Stimulated activated CD4-positive, alpha-beta T cell treated with anti-CD3 and anti-CD28 coated beads, Interleukin-1b, Interleukin-23, amount 100 ng/mL, for 48 hours (primary cell): ENCODE measurements at places on chromosomes 2 and 18.

GRCh38 chr2:63192889-63193774 lies 142.5 kb downstream of the OTX1 start:
- no peak for DNase-seq

- DNase-seq = no peak
Measured at GRCh38 chr2:14297340-14297739, 335.2 kb upstream of the LRATD1 start.

DNA sequence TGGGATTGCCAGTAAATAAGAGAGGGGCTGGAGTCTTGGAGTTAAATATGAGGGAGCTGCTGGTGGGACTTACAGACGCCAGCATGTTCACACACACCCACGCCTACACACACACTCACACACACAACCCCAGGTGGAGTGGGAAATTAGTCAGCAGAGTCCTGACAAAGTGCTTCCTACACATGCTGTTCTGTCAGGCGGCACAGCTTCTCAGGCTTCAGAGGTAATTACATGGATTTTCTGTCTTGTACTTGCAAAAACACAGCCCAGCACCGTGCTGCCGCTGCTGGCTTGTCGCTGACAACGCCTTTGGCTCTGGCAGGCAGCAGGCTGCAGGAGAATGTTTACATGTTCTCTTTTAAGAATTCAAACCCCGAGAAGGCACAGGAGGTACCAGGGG lies 1186.3 kb upstream of the CELF4 start:
- DNase-seq = peak; percentile 21

GRCh38 chr2:191574232-191574631 lies 103.7 kb upstream of the NABP1 start:
- DNase-seq = no peak

DNA sequence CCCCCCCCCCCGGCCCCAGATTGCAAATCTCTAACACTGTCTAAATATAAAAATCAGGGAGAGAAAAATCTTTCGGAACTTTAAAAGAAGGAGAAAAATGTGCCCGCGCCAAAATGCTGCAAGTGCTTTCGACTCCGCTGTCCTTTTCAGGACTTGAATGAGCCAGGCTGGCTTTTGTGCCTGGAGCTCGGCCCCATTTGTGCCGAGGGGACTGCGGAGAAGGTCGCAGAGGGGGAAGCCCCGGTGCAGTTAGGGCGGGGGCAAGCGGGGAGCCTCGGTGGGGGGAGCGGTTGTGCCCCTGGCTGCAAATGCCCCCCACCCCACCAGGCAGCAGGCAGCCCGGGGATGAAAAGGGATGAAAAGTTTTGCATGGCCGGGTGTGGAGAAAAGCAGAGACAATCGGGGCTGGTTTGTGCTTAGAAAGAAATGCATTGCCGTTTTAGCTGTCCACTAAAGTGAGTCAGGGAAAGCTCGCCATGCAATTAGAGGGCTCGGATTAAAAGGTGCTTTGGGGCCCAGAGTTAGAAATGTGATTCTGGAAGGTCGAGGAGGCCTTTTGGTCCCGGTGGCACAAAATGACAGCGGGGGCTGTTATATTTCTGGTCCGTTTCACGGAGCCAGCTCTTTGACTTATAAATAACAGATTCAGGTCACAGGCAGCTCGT lies 1.6 kb downstream of the INHBB start:
- no peak for DNase-seq

- peak; percentile 76 for DNase-seq
Measured at GRCh38 chr2:43131051-43131889, 95.1 kb downstream of the ZFP36L2 start.
